CD4-positive, alpha-beta T cell treated with Interleukin-1 beta for 1 hour (primary cell): ENCODE measurements at places on chromosomes 1 and 21.
A peak's percentile ranks its signal among the peaks of the same experiment; 100 is the strongest.

GRCh38 chr1:84762664-84763063 lies 72.4 kb upstream of the SSX2IP start:
- DNase-seq, result no peak

DNA sequence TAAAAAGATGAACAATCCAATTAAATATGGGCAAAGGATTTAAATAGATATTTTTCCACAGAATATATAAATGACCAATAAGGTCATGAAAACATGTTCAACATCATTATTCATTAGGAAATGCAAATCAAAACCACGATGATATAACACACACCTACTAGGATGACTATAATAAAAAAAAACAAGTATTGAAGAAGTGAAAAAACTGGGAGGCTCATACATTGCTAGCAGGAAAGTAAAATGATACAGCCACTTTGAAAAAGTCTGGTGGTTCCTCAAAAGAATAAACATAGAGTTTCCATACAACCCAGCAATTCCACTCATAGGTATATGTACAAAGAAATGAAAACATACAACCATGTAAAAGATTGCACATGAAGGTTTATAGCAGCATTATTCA lies 75.7 kb upstream of the RAB4A start:
- no peak for DNase-seq

- DNase-seq, result no peak
Observed at GRCh38 chr1:55089683-55090082, 50.3 kb downstream of the PCSK9 start.

- DNase-seq, result peak; percentile 68
Observed at GRCh38 chr1:117674521-117675400, 68.9 kb downstream of the TENT5C start.

- DNase-seq, result no peak
Observed at GRCh38 chr1:27033043-27033746, 20.5 kb upstream of the TENT5B start.
